ENCODE measurements at places on chromosomes 11 and 22. TPM values are rescaled to one million over a fixed set of nuclear protein-coding genes. Genes with fewer than 3 reads are reported as not detected.
A peak's percentile ranks its signal among the peaks of the same experiment; 100 is the strongest.

GRCh38 chr11:86594746-86595145 lies 77.7 kb downstream of the ME3 start:
- no peak overlapping the region for H3K4me3 ChIP-seq
- H3K36me3 ChIP-seq: no peaks in the 10 kb centered on the region
- no peak for DNase-seq
- H3K27ac ChIP-seq: no peak overlapping the region
- no peaks in the 10 kb centered on the region for H3K27me3 ChIP-seq

The MIAT gene
- 2.9 TPM for total RNA-seq

DNA sequence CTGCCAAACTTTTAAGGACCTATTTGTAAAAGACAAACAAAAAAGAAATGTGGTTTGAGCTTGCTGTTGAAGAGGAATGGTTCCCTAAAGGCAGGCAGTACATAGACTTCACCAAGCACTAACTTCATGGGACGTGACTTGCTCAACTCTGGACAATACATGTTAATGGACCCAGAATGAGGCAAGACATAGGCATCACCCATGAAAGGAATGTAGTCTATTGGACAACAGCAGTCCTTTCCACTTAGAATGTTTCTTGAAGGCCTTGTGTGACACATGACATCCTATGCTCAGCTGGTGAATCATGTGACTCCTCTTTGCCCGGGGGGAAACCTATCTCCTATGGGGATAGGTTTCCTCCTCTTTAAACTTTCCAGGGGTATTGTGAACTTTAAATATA lies 246.4 kb upstream of the BLID start:
- H3K27me3 ChIP-seq: no peaks in the 10 kb centered on the region
- H3K4me3 ChIP-seq: no peak overlapping the region
- no peaks in the 10 kb centered on the region for H3K36me3 ChIP-seq
- H3K27ac ChIP-seq: no peak overlapping the region
- no peak for DNase-seq

The F2 gene
- 0.27 TPM for total RNA-seq

- H3K27ac ChIP-seq: no peak overlapping the region
- H3K27me3 ChIP-seq: no peaks in the 10 kb centered on the region
- H3K4me1 ChIP-seq: no peaks in the 10 kb centered on the region
These were observed 70.1 kb upstream of the LDLRAD3 start for GRCh38 chr11:35873721-35874120.

GRCh38 chr22:27088026-27088425 lies 430.6 kb downstream of the MIAT start:
- H3K36me3 ChIP-seq: no peaks in the 10 kb centered on the region
- H3K4me3 ChIP-seq: no peak overlapping the region
- no peak for DNase-seq
- no peaks in the 10 kb centered on the region for H3K4me1 ChIP-seq
- H3K27me3 ChIP-seq: no peaks in the 10 kb centered on the region

The OR5L1 gene
- total RNA-seq: not detected

DNA sequence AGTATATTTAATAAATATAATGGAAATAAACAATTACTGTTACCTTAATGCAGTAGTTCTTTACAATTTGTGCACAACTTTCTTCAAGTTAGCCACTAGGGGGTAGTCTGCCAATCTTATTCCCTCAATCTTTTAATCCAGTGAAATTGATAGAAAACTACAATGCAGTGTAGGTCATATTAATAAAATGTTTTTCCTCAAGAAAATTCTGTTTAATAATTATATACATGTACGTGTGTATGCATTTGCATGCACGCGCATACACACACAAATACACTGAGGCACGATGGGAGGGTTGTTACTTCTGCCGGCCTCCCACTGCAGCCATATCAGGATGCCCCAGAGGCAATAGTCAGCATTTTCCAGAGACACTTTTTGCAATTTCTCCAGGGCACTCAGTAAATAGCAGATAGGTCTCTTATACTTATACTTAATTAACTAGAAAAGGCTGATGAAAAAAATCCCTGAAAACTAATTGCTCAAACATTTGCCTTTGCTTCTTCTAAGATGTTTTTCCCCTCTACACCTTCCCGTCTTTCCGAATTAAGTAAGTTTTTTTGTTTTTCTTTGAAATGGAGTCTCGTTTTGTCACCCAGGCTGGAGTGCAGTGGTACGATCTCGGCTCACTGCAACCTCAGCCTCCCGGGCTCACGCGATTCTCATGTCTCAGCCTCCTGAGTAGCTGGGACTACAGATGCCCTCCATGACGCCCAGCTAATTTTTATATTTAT lies 3.1 kb downstream of the GAB2 start:
- no peaks in the 10 kb centered on the region for H3K27me3 ChIP-seq
- peak overlapping the region; percentile 99 for H3K27ac ChIP-seq
- DNase-seq: no peak
- H3K36me3 ChIP-seq: no peaks in the 10 kb centered on the region
- no peak overlapping the region for H3K4me3 ChIP-seq

The FGF3 gene
- total RNA-seq: not detected

The NRXN2 gene
- total RNA-seq: 48.4 TPM

The INSC gene
- total RNA-seq: 0.24 TPM

DNA sequence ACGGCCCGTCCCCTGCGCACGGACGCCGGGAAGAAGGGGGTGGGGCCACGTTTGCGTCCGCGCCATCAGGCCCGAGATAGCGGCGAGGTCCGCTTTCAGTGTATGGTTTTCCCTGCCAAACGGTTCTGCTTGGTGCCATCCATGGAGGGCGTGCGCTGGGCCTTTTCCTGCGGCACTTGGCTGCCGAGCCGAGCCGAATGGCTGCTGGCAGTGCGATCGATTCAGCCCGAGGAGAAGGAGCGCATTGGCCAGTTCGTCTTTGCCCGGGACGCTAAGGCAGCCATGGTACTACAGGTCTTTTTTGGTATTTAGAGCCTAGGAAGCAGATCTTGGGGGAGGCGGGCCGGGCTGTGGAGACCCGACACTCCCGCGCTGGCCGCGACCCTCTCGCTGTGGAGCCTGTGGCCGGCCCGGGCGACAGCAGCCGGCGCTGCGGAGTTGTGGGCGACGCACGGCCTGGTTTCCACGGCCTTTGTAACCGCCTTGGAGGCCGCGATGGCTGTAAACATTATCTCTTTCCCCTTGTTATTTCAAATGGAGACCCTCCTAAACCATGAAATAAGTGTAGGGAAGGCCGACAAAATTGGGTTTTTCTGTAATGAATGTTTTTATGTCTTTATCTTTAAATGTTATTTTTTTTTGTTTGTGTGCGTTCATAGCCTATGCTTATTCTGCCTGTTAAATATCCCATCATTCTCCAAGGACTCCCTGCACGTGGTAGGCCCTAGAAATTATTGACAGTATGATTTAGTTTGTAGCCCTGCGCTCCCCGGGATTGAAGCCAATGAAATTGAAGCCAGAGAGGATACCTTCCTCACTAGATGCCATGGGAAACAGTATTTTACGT lies at the start of gene AASDHPPT:
TSS of gene AASDHPPT (plus strand) at position 54 of the 847 bp plus-strand sequence. CDS start at position 103, 49 bp downstream.
- peak; percentile 21 for DNase-seq
- peak within 1 kb of the TSS; percentile 74 for H3K4me3 ChIP-seq
- no peaks in the 10 kb centered on the region for H3K27me3 ChIP-seq
- H3K27ac ChIP-seq: peak within 1 kb of the TSS; percentile 98
- no peaks in the 10 kb centered on the region for H3K36me3 ChIP-seq

The ANO5 gene
- 3.5 TPM for total RNA-seq

All from uterus (tissue), 4 donors.